ENCODE measurements at places on chromosomes 7 and 10.
A peak's percentile ranks its signal among the peaks of the same experiment; 100 is the strongest.

DNA sequence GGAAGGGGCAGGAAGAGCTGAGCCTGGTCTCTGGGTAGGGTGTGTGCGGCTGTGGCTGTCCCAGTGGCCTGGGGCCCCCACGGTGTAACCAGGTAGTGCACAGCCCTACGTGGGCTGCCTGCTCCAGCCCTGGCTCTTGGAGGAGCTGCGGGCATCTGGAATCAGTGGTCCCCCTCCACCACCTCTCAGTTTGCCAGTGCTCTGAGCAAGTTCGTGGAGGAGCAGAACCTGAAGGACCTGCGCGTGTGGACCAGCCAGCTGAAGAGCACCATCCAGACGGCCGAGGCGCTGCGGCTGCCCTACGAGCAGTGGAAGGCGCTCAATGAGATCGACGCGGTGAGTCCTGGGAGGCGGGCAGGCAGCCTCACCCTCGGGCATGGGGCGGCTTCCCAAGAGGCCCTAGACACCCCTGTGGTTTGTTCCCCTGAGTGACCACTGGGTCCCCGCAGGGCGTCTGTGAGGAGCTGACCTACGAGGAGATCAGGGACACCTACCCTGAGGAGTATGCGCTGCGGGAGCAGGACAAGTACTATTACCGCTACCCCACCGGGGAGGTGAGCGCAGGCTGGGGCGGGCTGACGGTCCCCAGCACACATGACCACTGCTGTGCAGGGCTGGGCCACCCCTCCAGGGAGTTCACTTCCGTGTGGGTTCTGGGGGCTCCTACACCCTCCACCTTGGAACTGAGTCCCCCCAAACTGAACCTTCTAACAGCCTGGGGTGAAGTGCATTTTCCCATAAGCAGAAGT lies 18.6 kb downstream of the PFKFB3 start:
- DNase-seq = no peak

DNA sequence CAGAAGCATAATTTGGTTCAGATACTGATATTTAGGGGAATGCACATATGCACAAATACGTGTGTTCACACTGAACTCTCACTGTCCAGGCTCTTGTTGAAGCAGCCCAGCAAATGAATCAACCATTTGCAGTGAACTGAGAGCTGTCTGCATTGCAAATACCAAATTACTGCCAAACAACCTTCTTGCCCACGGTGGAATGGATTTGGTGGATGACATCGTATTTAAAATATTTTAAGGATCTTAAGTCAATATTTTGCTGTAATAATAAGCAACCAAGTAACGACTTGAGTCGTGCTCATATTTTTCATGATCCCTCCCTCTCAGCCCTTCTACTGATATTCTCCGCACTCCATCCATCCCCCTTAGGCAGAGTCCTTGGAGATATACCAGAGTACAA lies 107.9 kb upstream of the FEZF1 start:
- no peak for DNase-seq

- DNase-seq = no peak
Observed at GRCh38 chr10:99339077-99339476, 9.9 kb downstream of the CNNM1 start.

DNA sequence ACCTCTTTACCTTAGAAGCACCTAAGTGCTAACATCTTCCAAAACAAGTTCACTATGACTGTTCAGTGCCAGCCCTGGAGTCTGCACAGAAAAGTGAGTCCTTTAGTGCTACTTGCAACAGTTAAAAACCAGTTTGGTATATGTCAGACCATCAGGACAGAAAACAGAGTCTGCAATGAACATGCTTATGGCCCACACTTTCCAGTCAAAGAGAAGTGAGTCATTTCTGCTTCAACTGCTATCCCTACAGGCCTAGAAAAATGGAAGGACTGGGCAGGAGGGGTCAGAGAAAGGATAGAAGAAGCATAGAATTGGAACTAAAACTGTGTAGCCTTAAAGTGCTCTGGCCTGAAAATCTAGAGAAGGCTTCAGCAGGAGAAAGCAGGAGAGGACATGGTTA lies 108.0 kb downstream of the PDE1C start:
- no peak for DNase-seq

- no peak for DNase-seq
Observed at GRCh38 chr10:78950656-78951587, 117.8 kb upstream of the ZMIZ1 start.

DNA sequence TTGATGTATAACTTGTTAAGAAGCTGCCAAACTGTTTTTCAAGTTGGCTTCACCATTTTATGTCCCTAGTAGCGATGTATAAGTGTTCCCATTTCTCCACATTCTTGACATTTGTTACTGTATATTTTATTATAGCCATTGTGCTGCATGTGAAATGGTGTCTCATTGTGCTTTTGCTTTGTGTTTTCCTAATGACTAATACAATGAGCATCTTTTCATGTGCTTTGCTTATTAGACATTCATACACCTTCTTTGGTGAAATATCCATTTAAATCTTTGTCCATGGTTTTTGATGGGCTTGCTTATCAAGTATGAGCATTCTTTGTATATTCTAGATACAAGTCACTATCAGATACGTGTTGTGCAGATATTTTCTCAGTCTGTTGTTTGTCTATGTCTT lies 203.0 kb downstream of the CCSER2 start:
- no peak for DNase-seq

GRCh38 chr7:12746211-12746610 lies 58.8 kb downstream of the ARL4A start:
- DNase-seq = no peak

DNA sequence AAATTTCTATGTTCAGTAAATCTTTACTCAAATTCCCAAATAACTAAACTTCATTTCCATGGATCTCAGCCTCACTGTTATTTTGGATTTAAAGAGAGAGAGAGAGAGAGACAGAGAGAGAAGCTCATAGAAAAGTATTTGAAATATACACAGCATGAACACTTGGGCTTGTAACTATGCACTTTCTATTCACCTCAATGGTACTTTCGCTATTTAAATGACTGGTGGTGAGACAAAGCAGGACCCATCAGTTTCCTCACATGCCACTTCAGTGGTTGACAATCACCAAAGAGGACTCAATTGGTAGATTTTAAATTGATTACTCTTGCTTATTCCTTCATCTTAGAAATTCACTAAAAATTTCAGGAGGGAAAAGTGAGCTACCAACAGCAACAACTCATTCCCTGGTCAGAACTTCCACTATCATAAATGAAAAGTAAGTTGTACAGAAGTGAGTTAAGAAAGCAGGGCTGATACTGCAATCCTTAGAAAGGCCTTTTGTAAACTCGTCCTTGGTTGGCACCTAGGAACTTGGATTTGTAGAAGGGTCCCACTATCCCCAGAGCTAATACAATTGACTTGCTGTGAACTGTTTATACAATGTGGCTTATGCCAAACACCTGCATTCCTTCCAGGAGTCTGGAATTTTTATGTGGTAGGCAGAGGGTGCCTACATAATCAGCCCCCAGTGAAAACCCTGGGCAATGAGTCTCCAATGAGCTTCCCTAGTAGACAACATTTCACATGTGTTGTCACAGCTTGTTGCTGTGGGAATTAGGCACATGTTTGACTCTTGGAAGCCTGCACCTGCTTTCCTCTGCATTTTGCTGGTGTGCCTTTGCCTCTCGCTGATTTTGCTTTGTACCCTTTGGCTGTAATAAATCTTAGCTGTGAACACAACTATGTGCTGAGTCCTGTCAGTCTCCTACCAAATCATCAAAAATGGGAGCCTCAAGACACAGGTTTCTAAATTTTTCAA lies 10.8 kb downstream of the ERLIN1 start:
- no peak for DNase-seq

DNA sequence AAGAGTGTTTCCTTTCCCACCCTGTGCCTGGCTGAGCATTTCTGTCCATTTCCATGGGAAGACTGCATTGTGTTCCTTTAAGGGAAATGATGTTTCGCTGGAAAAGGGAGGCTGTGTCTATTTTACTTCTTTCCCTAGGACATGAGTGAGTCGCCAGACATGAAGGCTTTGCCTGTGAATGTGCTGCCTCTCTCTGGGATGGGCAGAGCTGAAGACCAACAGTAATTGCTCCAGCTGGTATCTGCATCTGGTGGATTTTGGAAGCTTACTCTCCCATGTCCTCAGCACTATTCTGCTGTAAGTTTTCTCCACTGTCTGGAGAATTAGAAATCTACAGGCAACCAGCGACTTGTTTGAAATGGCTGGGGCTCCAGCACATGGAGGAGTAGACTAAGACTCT lies 264.6 kb upstream of the BMPER start:
- peak; percentile 30 for DNase-seq

DNA sequence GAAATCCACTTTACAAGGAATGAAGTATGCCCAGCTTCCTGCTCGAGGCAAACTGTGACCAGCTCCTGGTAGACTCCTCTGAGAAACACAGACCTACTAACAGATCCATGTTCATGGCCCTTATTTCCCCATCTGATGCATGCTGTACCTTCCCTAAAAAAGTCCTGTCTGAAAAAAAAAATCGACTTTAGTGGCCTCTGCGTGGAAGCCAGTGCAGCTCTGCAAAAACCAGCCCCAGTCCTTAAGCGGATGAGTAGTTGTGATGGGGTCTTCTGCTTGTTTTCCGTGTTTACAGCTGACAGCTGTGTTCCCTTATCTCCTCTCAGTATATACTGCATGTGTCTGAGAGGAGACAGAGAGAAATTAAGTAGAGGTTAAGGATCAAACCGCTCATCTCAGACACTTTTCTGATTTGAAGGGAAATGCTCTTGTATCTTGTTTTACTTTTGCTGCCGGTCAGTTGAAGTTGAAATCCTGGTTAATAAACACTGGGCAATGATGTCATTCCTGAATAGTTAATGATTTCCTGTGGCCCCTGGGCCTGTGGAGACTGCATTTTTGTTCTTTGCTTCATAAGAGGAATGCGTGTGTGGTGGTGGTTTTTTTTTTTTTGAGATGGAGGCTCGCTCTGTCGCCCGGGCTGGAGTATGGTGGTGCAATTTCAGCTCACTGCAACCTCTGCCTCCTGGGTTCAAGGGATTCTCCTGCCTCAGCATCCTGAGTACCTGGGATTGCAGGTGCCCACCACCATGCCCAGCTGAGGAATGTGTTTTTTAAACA lies 67.6 kb downstream of the DOCK1 start:
- peak; percentile 87 for DNase-seq

- no peak for DNase-seq
Observed at GRCh38 chr7:82964150-82964882, 198.4 kb downstream of the PCLO start.

DNA sequence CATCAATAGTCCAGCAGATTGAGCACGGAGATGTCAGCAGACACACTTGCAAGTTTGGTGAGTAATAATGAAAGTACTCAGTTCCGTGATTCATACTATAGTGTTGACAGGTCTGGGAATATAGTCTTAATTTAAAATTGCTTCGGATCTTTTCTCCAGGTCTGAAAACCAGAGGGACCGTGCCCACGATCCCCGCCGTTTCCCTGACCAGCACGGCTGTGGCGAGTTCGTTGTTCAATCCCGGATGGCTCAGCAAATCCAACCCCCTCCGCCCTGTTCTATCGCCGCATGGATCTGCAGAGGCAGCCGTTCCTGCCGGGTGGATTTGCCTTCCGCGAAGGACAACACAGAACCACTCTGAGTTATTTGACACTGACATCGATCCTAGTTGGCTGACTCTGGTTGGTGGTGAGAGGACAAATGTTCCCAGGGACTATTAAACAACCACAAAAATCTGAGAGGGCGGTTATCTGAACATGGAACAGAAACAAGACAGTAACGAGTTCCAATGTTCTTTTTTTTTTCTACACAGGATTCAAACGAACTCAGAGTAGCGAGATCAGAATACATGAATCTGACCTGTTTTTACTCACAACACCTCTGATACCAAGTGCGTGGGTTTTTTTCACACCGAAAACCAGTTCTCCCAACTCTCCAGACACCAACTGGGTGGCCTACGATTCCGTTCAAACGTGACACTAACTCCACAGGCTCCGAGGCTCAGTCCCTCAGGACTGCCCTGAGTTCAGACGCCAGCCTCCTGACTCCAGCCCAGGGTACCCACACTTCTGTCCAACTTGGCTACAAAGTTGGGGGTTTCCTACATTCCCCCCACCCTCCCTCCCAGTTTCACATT lies 52.7 kb downstream of the RBM17 start:
- DNase-seq = peak; percentile 93

GRCh38 chr10:88070080-88070880 lies 206.9 kb downstream of the PTEN start:
- DNase-seq = peak; percentile 36

DNA sequence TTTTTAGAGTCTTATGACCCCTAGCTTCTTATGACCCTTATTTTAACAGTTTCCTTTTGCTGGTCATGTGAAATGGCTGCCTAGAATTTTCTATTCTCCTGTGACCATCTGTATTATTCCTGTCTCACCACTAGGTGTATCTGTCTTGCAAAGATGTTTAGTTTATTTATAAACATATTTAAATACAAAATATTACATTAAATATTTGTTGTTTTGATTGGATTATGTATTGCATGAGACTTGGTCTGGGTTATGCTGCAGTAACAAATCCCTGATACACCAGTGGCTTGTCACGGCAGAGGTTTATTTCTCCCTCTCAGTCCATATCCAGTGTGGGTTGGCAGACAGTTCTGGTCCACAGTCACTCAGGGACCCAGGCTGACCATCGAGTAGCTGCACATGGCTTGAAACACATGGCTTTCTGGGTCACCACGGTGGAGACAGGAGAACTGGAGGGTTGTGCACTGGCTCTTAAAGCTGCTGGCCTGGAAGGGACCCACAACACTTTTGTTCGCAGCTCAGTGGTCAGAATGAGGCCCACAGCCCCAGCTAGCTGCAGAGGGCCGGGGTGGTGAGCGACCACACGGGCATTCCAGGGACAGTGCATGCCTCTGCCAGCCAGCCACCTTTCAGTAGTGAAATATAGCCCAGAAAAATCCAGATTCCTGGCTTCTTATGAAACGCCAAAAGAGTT lies 7.4 kb downstream of the RASSF4 start:
- no peak for DNase-seq

- DNase-seq = no peak
Observed at GRCh38 chr10:121614613-121615434, 16.6 kb upstream of the FGFR2 start.

GRCh38 chr7:79504607-79505389 lies 51.3 kb upstream of the MAGI2 start:
- DNase-seq = no peak

GRCh38 chr7:41472427-41473125 lies 230.3 kb downstream of the INHBA start:
- DNase-seq = peak; percentile 43

DNA sequence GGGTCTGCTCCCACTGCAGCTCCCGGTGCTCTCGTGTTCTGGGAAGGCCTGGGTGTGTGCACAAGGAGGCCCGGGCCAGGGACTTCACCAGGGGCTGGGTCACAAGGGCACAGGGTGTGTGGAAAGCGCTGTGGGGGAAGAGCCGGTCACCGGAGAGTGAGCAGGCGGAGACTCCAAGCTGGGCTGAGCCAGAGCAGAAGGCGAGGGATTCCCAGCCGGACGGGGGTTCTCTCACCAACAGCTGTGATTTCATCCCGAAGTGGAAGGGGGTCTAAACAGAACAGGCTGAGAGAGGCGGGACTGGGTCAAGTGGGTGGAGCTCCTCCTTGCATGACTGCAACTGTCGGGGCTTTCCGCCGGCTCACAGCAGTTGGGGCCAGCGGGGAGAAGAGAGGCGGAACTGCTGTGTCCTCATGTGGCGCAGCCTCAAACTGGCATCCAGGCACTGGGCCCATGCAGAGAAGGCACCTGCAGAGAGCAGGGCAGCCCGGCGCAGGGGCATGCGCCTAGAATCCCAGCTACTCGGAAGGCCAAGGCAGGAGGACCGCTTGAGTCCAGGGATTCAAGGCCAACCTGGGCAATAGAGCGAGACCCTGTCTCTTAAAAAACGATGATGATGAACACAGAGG lies 7.6 kb upstream of the ORAI2 start:
- DNase-seq = no peak
